ENCODE measurements at places on chromosomes 2 and 18.

- DNase-seq, result no peak
These were observed 55.6 kb downstream of the INPP5D start for GRCh38 chr2:233115741-233116140.

- no peak for DNase-seq
These were observed 170.5 kb downstream of the FMNL2 start for GRCh38 chr2:152505495-152505906.

DNA sequence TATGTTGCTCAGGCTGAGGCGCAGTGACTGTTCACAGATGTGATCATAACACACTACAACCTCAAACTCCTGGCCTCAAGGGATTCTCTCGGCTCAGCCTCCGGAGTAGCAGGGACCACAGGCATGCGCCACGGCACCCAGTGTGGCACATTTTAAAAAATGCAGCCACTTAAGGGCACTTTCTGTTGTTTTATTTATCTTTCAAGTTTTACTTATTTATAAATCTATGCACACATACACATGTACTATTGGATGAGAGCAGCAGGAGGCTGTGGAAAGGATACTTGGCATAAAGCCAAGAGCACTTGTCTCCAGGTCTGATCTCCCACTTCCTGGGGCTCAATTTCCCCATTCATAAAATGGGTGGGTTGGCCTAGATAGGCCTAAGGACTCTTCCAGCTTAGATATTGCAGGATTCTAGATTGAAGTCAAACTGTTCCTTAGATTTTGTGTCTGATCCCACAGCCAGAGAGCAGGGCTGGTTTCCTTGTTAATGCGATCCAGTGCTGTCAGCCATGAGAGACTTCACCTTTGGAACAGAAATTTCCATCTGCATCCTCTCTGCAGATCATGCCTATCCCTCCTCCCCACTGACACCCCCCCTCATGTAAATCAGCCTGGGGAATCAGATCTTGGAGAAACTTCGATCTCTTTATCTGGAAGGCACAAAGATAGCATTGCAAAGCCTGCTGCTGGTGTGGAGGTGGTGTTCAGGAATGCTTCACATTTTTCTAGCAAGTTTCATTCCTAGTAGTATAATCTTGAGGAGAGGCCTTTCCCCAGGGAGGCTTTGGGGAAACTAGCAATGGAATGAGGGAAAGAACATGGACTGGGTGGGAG lies 24.7 kb downstream of the PCBP1 start:
- no peak for DNase-seq

DNA sequence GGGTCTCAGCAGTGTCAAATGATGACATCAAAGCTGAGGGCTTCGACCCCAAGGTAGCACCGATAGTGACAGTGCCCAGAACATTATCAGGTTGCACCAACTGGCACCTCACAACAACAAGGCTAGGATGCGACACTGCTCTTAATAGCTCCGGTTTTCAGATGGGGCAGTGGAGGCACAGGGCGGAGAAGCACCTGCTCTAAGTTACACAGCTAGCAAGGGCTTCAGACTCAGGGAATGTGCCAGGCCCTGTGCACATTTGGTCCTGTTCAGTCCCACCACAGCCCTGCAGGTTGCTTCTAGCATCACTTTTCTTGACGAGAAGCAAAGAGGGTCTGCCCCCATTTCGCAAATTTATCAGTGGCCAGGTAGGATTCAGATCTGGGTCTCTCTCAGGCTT lies 74.1 kb downstream of the DGKD start:
- no peak for DNase-seq

DNA sequence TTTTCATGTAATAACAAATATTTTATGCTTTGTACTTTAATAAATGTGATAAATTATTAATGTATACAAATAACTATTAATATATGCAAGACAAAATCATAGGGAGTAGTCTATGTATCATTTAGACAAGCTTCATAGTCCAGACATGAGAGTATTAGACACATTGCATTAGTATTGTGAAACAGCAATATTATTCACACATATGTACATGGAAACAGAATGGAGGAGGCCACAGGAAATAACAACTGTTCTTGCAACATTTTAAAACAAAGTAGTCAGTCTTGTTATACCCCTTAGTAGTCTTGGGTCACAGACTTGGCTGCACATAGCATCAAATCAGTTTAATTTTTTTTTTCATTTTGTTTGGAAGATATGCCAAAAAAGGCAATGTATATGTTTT lies 15.8 kb downstream of the DSC1 start:
- no peak for DNase-seq

GRCh38 chr2:19356545-19357401 lies 1.6 kb downstream of the OSR1 start:
- no peak for DNase-seq

DNA sequence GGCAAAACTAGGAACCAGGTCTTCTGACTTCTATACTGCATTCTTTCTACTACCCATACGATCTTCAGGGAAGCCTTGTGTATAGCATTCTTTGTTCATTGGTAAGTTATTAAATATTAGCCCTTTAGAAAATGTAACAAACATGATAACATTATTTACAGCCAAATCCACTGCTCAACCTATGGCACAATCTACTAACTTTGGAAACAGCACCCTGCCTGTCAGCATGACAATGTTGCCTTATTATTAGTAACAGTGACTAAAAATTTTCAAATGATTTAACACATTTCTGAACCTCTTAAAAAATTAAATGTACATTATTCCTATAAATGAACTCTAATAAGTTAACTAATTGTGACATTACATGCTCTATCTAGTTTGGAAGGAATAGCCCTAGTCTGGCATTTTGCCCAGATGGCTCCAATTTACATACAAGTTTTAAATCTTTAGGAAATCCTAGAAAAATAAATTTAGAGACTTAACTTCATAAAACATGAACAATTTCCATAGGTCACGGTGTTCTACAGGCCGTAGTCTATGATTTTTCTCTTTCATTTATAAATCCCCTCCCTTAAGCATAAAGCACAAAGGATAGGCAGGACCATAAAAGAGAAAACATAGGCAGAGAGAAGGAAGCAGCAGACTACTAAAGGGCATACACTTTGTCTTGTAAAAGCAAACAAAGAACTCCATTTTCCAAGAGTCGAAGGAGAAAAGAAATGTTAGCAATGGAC lies 33.7 kb downstream of the YES1 start:
- DNase-seq, result no peak

DNA sequence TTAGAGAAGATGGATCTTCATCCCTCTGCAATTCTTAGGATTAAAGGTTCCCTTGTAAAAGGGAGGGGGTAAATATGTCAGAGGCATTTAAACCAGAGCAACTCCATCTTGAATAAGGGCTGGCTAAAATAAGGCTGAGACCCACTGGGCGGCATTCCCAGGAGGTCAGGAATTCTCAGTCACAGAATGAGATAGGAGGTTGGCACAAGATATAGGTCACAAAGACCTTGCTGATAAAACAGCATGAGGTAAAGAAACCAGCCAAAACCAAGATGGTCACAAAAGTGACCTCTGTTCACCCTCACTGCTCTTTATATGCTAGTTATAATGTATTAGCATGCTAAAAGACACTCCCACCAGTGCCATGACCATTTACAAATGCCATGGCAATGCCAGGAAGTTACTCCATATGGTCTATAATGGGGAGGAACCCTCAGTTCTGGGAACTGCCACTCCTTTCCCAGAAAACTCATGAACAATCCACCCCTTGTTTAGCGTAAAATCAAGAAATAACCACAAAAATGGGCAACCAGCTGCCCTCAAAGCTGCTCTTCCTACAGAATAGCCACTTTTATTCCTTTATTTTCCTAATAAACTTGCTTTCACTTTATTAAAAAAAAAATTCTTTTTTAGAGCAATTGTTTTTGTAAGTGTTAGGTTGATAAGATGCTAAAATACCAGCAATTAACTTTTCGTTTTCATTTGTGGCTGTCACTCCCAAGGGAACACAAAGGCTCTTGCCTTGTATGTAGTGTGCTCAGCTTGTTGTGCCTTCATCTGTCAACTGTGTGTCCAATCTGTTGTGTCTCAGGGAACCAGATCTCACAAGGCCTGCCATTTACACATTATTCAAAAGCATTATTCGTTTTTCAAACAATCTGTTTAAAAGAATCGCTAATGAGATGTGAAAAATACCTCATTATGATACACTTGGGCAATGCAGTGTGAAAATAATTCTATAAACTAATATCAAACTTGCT lies 205.2 kb upstream of the RGPD4 start:
- DNase-seq, result no peak

DNA sequence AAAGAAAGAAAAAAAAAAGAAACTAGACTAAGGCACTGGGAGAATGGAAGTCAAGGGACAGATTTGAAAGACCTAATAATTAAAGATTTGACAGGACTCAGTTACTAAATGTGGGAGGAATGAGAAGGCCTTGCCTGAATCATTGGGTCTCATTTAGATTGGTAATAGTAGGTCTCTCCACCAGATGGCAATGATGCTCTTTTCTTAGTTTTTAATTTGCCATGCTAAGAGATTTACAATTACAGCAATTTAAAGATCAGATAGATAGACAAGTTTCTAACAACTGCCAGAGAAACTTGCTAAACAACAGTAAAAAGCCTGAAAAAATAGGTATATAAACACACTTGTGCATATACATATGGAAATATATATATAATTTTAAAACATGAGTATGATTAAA lies 153.0 kb downstream of the TMEM247 start:
- DNase-seq, result peak; percentile 34

DNA sequence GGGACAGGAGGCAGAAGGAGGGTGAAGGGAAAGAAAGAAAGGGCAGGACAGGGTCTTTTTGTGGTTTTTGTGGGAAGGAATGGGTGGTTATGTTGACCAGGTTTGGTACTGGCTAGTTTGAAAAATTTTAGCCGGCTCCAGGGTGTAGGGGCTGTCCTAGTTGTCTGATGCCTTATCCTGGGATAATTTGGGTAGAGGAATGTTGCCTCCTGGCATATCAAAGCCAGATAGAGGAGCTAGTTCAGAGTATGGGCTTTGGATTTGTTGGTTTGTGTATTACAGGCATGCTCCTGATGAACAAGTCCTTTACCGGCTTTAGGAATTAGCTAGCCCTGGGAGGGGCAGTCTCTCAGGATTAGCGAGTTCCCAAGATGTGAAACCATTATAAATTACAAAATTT lies 101.1 kb upstream of the LHCGR start:
- no peak for DNase-seq

DNA sequence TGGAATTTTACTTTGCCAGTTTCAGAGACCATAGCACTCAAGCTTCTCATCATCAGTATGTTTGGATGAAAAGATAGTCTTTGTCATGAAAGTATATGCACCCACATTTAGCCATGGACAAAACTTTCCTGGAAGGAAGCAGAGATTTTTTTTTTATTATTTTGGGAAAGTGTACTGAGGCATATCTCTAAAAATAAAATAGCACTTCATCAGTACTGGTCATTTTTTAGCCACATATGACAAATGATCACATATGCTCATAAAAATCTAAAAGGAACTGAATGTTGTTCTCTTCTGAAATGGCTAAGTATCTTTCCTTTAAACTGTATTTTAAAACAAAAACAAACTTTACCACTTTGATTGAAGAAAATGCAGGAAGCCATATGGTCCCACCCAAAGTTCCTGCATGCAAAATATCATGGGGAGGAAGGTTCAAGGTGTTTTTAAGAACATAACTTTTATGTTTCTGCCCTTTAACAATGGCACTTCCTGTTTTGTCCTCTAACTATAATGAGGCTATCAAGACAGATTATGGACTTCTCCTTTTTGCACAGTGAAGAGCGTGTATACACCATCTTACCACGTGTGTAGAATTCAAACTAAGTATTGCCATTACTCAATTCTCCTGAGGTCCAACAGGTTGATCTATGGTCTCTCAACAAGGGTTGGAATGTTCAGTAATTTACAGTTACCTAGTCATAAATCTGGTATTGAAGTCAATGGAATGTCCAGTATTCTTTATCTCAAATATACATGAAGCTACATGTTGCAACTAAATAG lies 77.1 kb upstream of the SLC39A10 start:
- DNase-seq, result peak; percentile 86

DNA sequence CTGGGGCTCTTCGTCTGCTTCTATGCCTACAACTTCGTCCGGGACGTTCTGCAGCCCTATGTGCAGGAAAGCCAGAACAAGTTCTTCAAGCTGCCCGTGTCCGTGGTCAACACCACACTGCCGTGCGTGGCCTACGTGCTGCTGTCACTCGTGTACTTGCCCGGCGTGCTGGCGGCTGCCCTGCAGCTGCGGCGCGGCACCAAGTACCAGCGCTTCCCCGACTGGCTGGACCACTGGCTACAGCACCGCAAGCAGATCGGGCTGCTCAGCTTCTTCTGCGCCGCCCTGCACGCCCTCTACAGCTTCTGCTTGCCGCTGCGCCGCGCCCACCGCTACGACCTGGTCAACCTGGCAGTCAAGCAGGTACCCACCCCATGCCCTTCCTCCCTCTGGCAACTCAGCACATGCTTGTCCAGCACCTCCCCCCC lies 24.2 kb downstream of the STEAP3 start:
- no peak for DNase-seq

GRCh38 chr18:49399003-49399402 lies 61.4 kb downstream of the DYM start:
- DNase-seq, result peak; percentile 84

DNA sequence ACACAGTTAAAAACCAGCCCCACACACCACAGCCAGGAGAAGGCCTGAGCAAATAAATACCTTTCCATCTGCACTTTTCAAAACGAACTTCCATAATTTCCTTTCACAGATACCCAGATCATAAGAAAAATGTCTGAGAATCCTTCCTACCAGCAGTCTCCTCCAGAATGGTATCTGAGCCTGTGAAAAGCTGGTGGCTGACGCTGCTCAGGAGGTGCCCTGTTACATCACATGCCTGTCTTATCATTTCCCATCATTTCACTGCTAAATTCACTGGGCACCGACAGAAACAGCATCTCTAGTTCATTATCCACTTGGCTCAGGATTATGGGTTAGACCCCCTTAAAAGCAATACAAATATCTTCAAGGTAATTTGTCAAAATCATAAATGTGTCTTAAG lies 4.4 kb downstream of the CRACDL start:
- DNase-seq, result no peak

- no peak for DNase-seq
These were observed 62.6 kb downstream of the STPG4 start for GRCh38 chr2:47092465-47092864.

DNA sequence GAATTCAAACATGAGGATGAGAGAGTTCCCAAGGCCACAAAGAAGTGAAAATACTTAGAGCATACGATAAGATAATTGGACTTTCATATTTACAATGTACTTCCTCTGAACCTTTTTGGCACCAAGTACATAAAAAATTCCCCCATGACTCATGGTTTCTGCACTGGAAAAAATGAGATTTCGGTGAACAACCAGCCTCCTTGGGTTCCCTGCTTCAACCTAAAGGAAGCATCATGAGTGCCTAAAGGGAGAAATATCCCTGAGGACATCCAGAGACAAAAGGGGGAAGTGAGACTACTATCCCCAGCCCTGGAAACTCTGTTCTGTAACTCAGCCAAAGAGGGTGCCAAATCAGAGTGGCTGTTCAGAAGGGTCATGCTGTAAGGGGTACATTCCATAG lies 562.7 kb upstream of the SLC39A10 start:
- no peak for DNase-seq

- no peak for DNase-seq
These were observed 63.0 kb downstream of the DGKD start for GRCh38 chr2:233417282-233417681.

Data from AML-193 (cell line).